ENCODE measurements at places on chromosomes 13 and 19.

DNA sequence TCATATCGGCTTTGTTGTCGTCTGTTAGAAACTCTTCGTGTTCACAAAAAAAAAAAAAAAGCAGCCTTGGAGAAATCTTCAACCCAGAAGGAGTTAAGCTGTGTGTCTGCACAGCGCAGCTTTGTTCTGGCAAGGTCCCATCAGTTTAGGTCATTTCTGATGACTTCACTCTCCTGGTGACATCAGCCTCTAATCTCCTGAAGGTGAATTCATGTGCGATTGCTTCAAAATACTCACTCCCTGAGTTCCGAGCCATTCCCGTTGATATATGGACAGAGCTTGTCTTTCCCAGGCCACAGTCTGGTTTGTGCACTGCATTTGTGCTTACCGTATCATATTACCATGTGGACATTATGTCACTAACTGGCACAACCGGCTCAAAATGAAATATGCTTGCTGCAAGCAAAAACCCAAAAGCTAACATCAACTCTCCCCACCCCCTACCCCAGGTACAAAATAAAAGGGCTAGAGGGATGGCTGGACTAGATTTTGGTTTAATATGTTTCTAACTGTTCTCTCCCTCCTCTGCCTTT is 342.4 kb downstream of the KCNRG start:
- DNase-seq: no peak

GRCh38 chr13:20193162-20193906 is 596 bp upstream of the GJB2 start:
- no peak for DNase-seq

DNA sequence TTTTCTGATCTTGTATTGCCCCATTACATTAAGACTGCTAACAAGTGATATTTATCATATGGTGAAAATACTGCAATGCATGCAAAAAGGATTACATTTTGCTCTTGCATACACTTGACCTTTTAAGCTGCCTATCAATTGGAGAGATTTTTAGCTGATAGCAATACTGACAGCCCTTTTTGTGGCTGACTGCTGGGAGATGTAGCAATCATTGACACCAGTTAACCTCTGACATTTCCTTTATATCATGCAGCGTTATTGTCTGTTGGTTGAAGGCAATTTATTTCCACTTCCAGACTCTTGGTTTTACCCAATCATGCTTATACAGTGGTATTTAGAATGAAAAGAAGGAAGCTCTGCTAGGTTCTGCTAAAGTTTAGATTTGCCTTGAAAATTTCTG is 364.0 kb downstream of the LMO7 start:
- no peak for DNase-seq

GRCh38 chr19:50252111-50252886 is 48.9 kb downstream of the MYH14 start:
- peak; percentile 46 for DNase-seq

DNA sequence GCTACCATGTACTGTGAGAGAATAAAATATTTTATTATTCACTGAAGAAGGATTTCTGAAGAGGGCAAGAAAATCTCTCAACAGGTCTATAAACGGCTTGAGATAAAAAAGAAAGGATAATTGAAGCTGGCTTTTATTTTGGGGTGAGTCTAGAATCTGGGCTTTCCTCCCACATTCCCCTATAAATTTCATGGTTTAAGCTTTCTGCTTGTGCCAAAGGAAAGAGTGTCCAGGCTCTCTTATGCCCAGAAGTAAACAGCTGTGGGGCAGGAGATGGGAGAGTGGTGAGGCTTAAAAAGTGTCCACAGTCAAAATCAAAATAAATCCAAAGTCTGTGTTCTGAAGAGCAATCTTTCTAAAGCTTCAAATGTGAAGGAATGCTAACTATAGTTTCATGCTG is 942.2 kb upstream of the MIR17HG start:
- no peak for DNase-seq

DNA sequence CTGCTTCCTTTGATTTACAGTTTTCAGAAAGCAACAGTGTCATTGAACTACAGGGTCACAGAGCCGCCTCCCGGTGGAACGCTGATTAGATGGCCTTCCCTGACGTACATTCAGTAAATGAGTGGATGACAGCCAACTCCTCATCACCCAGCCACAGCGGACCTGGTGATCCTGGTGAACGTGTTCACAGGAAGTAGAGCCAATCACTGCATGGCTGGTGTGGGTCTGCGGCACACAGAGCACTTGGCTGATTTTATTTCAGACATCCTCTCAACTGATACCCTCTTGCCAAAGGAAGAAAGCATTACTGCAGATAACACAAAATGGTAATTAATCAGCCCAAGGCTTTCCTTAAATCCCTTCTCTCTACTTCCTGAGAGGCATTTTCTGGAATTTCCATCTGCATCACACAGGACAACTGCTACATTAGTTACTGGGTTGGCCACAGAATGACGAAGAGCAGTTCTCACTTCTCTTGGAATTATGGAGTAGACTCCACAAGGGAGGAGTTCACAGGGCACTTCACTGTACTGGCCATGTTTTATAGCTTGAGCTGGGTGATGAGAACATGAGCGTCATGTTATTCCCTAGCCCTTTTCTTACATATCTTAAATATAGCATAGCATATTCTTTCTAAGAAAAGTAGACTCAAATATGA is 84.0 kb upstream of the SLC7A1 start:
- no peak for DNase-seq

- no peak for DNase-seq
Observed at GRCh38 chr13:22218797-22219196, 547.9 kb downstream of the FGF9 start.

DNA sequence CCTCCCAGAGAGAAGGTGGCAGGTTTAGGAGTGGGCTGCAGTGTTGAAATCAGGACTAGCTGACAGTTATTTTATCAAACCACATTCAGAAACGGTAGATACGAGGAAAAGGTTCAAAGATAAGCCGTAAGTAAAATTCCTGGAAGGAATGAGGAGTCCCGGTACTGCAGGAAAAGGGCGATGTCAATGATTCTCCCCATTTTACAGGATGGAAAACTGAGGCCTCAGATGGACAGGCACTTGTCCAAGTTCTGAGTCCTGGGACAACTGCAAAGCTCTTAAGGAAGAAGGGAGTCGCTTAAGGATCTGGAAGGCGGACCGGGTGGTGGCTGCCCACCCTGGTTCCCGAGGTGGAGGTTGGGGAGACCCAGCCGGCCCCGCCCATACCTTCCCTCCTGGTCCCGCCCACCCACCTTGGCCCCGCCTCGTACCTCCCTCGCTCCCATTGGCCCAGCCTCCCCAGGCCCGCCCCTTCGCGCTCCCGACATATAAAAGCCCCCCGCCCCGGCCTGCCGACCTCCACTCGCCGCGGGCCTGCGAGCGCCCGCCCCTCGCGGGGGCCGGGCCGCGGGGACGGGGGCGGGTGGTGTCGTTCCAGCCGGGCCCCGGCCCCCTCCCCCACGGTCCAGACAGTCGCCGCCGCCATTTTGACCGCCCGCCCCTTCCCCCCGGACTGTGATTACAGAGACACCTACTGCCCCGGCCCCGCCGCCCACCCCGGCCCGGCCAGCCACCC is 603 bp downstream of the RFX1 start:
- DNase-seq: peak; percentile 87

Measured in GM10248 (cell line).